ENCODE measurements at places on chromosomes 7 and 10. TPM values are rescaled to one million over a fixed set of nuclear protein-coding genes. Genes with fewer than 3 reads are reported as not detected.
A peak's percentile ranks its signal among the peaks of the same experiment; 100 is the strongest.

DNA sequence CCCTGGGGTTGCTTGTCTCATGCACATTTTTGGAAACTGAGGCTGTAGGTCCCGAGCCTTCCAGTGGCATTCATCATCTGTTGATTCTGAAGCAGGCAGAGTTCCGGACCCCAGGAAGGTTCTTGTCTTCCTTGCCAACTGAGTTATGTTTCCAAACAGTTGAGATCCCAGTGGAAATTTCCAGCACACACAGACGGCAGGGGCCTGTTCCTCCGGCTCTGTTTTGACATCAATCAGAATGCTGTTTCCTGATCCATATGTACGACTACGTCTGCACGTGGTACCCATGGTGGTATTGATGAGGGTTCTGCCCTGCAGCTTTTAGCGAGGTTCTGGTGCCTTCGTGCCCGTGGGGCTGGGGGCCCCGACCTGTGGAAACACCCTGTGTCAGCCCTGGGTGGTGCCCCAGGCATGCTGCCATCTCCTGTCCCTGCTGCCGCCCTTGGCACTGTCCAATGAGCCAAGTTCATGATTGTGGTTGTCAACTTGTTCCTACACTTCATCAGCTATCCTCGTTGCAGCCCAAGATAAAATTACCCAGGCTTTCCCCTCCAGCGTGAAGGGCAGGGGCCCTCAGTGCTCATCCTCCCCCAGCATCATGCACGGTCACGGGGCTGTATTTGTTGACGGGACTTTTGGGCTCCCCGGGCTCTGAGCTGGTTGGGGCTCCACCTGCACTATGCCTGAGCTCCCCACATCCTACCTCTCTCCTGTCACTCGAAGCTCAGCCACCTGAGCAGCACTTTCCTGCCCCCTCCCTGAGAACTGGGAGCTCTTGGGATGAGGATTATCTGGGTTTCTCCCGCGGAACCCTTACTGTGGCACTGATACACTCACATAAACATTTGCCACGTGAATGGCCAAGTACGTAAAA, 7.8 kb upstream of the DPYSL4 start:
- DNase-seq, result no peak

DNA sequence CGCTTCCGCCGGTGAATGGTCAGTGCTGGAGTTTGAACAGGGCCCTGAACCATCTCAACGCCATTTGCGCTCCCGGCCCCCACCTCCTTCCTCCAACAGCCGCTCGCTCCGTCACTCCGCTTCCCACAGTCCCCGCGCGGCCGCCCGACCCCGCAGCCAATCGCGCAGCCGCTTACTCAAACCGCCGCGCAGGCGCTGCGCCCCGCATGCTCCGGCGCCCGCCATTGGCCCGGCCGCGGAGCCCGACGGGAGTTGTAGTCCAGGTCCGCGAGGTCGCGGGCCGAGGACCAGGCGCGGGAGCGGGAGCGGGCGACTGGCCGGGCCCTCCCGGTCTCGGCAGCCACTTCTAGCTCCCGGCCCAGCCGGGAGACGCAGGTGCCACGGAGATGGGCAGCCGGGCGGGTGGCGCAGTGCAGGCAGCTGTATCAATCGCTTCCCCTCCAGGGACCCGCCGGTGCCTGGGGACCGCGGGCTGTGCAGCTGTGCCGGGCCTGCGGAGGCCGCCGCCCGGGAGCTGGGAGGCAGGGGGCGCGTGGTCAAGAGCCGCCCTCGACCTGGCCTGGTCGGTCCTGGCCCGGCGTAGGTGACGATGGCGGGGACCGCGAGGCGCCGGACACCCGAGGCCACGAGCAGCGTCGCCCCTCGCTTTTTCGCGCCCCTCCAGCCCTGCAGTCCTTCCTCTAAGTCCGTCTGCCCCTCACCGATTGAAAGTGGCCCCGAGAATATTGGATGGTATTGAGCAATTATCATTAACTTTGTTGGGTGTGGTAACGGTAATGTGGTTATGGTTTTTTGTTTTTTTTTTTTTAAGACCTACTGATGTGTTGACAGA, at the start of gene WAPL:
Gene WAPL (minus strand): TSS at position 115 of the 832 bp plus-strand sequence. CDS start 3,723 bp downstream, outside the sequence.
- DNase-seq, result peak; percentile 99

NME8 gene
- not detected for total RNA-seq

JAKMIP3 gene
- total RNA-seq, result 1.3 TPM

FBXW4 gene
- 32.0 TPM for total RNA-seq

GIMAP4 gene
- total RNA-seq, result 62.7 TPM

Data from activated CD4-positive, alpha-beta T cell treated with anti-CD3 and anti-CD28 coated beads, Interleukin-2, amount 10 ng/mL, durations not matched to agents 24 days and 14 days (primary cell).